ENCODE measurements at places on chromosomes 1 and 21. TPM values are rescaled to one million over a fixed set of nuclear protein-coding genes. Genes with fewer than 3 reads are reported as not detected.

Gene MAB21L3
- total RNA-seq, result 2.8 TPM

- DNase-seq, result no peak
These were observed 207.5 kb downstream of the SETD4 start for GRCh38 chr21:35852820-35853219.

DNA sequence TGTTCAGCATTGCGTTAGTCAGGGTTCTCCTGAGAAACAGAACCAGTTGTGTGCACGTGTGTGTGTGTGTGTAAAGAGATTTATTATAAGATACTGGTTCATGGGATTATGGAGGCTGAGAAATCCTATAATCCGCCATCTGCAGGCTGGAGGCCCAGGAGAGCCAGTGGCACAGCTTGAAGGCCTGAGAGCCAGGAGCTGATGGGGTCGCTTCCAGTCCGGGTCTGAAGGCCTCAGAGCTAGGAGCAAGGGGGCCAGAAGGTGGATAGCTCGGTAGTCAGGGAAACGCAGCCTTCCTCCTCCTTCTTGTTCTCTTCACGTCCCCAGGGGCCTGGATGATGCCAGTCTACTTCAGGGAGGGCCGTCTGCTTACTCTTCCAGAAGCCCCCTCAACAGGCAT, 37.7 kb downstream of the FAAP20 start:
- DNase-seq, result no peak

GRCh38 chr1:113879739-113880038, 7.7 kb downstream of the BCL2L15 start:
- DNase-seq, result no peak

DNA sequence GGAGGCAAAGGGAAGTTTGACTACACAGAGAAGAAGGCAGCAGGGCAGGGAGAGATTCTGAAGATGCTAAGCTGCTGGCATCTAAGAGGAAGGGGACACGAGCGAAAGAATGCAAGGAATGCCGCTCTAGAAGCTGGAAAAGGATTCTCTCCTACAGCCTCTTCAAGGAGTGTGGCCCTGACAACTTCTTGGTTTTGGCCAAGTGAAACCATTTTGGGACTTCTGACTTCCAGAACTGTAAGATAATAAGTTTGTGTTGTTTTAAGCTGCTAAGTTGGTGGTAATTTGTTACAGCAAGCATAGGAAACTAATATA, 28.5 kb downstream of the MGST3 start:
- no peak for DNase-seq

GRCh38 chr1:248862695-248862997, 3.8 kb upstream of the ZNF692 start:
- DNase-seq, result no peak

- no peak for DNase-seq
These were observed 101.9 kb downstream of the RGS21 start for GRCh38 chr1:192418552-192419285.

GRCh38 chr21:24275616-24276015, 1331.7 kb downstream of the MRPL39 start:
- no peak for DNase-seq

- peak; percentile 51 for DNase-seq
These were observed 1.0 kb downstream of the KCNK1 start for GRCh38 chr1:233614743-233615521.

Gene NHLH1
- 0.13 TPM for total RNA-seq

Gene S1PR1
- 2.8 TPM for total RNA-seq
